SW 1271 (cell line): ENCODE measurements at places on chromosomes 6 and 20.

DNA sequence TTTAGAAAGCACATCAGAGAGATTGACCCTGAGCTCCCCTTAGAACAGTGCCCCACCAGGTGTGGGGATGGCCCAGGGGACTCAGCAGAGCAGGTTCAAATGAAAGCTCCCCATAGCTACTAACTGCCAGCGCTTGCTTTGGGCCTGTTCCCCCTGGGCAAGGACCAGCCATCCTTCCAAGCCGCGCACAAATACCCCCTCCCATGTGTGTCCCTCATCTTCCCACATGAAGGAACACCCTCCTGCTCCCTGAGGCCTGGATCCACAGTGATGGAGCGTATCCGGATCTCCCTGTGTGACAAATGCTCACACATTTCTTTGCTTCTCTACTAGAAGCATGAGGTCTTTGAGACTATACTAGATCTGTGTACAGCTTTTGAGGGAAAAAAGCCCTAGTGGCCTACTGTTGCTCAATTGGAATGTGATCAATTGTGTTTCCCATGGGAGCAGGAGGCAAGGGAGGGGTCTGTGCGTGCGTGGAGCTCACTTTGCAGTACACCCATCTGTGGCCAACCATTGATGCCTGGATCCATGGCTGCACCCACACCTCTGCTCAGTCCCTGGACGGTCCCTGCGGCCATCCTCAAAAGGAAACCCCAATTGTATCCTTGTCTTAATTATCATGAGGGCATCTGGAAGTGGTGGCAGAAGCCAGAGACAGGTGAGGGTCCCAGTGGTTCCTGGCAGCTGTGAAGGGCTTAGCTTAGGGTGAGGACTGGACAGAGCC lies 1.4 kb upstream of the RAET1G start:
- no peak for DNase-seq

DNA sequence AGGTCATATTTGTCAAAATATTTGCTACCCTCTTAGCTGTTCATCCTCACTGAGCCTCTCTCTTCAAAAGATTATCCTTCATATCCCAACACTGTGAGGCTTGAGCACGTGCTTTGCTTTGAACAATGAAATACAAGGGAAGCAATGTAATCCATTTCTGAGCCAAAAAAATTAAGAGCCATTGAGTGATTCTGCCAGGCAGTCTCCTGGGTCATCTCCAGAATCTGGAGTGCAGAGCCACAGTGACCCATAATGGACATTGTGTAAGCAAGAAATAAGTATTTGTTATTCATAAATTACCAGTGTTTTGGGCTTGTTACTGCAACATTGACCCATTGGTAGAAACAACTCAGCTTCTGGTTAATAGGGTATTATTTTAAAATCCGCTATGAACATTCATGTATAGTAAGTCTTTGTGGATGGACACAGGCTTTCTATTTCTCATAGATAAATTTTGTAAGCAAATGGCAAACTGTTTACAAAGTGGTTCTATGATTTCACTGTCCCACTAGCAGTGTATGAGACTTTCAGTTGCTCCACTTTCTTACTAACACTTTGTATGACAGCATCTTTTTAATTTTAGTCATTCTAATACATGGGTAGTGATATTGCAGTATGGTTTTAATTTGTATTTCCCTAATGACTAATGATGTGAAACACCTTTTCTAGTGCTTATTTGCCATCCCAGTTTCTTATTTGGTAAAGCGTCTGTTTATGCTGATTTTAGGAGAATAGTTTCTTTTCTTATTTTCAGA lies 358.2 kb downstream of the PLCB1 start:
- no peak for DNase-seq

GRCh38 chr6:36639171-36639808 lies 39.2 kb upstream of the CDKN1A start:
- DNase-seq = no peak

DNA sequence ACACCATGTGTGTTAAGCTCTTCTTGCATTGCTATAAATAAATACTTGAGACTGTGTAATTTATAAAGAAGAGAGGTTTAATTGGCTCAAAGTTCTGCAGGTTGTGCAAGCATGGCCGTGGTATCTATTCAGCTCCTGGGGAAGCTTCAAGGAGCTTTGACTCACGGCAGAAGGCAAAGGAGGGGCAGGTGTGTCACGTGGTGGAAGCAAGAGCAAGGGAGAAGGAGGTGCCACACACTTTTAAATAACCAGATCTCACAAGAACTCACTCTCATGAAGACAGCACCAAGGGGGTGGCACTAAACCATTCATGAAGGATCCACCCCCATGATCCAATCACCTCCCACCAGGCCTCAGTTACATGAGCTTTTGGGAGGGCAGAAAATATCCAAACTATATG lies 193.7 kb downstream of the ERMARD start:
- DNase-seq = no peak

DNA sequence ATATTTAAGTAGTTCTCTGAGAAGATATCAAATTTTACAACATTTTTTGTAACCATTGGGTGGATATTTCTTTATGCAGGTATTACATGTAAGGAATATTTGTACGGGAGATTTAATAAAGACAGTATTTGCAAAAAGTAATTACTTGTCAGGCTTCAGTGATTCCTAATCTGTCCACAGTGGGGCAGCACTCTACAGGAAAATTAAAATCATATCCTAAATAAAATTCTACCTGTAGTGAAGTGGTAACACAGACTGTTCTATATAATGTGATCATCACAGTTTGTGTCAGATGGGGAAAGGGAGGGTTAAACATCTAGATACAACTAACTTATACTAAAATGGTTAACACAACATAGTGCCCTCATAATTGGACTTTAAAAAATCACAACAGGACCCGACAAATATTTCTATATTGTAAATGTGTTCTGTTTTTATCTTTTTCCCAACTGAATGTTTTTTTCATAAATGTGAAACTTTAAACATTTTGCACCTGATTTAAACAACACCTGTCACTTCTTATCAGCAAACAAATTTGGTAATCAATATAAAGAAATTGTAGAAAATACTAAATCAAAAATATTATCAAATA lies 145.6 kb upstream of the MANEA start:
- DNase-seq = peak; percentile 22

- DNase-seq = peak; percentile 63
Measured at GRCh38 chr20:5156675-5157448, 30.1 kb downstream of the CDS2 start.

DNA sequence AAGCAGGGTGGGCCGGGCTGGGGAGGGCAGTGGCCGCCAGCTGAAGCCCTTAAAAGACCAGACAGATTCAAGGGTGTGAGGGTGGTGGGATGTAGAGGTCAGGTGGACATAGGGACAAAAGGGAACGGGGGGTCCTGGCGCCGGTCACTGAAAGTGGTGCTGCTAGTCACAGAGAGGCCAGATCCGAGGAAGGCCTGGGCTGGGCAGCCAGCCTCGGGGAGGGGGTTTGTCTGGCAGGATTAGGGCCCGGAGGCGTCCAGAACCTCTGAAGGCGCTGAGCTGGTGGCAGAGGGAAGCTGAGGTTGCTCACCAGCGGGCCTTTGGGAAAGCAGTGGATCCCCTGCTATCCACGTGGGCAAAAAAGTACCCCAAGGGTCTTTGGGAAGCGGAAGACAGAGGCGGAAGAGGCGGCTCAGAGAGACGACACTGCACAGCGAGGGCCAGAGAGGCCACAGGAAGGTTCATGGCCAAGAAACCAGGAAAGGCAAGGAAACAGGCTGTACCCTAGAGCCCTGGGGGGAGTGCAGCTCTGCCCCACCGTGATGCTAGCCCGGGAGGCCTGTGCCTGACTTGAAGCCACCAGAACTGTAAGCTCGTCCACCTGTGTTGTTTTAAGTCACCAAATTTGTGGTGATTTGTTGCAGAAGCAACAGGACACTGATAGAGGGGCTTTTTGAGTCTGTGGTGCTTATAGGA lies 106.0 kb downstream of the TMEM242 start:
- DNase-seq = no peak

GRCh38 chr6:36508532-36508931 lies 38.7 kb downstream of the STK38 start:
- DNase-seq = no peak

GRCh38 chr20:9989066-9989724 lies 45.6 kb upstream of the ANKEF1 start:
- no peak for DNase-seq

DNA sequence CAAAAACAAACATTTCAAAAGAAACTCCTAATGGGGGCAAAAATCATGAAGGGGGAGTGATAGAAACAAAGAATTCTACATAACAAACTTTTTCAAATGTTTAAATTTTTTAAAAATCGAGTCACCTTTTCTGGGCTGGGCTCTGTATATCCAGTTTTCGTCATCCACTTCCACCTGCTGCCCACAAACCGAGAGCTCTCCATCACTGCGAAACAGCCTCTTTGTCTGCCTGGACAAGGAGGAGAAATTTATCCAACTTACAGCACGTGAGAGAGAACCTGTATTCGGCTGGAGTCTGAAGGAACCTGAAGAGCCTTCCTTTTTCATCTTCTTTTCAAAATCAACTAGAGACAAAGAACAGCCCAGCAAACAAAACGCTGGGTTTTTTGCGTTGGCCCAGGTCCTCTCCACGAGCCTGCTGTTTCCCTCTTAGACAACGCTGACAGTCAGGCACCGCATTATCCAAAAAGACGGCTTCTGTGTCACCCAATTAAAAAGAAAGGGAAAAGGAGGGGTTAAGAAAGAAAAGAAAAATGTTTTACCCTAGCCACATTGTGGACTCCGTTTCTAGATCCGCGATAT lies 72.4 kb upstream of the NHSL1 start:
- DNase-seq = no peak

DNA sequence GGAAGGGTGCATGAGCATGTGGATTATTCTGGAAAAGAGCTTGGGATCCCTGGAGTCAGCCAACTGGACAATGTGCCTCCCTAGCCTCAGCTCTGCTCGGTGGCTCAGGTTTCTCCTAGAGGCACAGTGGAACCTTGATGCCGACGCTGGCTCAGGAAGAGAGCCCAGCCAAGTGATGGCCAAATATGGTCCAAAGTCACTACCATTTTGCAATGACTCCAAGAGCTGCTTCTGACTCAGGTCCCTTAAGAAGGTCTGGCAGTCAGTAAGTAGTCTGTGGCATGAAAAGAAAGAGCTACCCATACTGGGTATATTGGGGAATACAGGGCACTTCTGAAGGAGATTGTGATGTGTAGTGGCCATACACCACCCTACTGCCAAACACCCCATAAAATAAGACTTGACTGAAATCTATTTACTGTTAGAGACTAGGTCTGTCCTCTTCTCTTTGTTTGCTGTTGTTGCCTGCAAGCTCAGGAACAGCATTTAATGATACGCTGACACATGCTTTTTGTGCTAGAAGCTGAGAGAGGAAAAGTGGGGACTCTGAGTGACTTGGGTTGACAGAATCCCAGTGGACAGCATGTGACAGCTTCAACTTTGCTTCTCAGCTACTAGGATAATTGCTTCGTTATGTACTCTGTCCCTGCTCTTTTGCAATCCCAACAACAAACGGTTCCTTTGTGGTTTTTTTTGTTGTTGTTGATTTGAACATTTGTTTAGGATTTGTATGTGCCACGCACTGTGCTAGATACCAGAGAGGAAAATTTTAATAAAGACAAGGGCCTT lies 30.3 kb upstream of the OGFRL1 start:
- no peak for DNase-seq

DNA sequence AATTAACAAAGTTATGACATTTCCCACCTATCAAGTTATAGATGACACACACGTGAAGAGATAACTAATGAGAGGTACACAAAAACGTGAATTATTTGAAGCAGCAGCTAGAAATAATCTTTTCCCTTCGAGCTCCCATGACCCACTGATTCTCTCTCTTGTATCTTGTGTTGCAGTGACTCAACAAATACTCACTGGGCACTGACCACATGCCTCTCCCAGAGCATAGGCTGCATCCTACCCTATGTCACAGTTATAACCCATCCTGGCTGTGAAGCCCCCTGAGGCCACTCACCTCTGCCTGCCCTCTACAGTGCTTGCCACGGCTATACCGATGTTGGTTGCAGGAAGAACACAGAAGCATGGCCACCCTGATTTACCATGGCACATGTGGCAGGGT lies 91.8 kb downstream of the INSM1 start:
- no peak for DNase-seq

DNA sequence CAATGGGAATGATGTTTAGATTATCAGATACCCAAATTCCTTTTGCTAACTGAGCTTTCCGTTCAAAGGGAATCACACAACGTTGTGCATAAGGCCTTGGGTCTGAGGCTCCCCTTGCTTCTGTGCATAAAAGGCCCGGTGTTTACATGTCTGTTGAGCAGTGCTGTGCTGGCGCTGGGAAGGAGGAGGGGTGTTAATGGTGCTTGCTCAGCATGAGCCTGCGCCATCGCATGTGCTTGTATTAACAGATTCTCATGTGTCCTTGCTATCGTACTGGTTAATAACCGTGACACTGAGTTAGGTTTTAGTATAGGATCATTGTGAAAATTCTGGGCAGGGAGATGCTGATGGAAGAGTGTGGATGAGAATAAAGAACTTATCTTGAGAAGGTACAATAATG lies 62.3 kb upstream of the TRAF3IP2 start:
- DNase-seq = no peak

DNA sequence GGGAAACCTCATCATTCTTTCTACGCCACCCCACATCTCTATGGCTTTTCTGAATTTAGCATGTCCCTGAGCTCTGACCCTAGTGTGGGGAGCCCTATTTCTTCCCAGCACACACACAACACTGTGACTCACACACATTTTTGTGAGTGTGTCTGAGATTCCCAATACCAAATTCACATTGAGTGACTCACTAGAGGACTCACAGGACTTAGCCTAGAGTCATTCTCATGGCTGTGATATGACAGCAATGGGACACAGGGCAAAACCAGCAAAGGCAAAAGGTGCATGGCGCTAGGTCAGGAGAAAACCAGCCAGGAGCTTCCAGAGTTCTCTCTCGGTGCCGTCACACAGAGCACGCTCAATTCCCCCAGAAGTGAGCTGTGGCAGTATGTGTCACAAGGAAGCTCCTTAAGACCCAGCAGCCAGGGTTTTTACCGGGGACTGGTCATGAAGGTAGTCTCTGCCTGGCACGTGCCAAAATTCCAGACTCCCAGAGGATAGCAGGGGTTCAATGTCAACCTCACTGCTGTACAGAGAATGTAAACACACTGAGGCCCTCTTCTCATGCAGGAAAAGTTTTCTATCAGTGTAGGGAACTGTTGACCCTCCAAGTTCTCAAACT lies 6.2 kb downstream of the CSTL1 start:
- peak; percentile 39 for DNase-seq

GRCh38 chr6:67736161-67736560 lies 898.9 kb upstream of the ADGRB3 start:
- no peak for DNase-seq

DNA sequence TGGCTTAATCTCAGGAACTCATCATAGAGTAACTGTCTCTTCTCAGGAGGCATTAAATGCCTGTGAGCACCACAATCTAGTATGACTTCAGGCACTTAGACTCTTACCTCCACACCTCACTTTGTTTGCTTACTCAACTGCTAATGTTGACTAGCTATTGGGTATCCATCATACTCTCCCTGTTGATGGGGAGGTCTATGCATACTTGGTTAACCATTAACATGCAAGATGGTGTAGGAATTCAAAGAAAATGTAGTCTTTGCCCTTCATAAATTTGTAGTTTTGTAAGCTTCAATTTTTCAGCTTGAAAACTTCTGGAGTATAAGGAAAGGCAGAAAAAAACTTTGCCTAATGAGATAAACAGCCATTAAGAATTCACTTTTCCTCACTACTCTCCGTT lies 501.0 kb upstream of the MARCKS start:
- no peak for DNase-seq
